ENCODE measurements at places on chromosomes 7 and 10. TPM values are rescaled to one million over a fixed set of nuclear protein-coding genes. Genes with fewer than 3 reads are reported as not detected.

Gene STEAP4
- total RNA-seq, result 189 TPM

Gene CPN1
- not detected for total RNA-seq

Gene DEPP1
- total RNA-seq, result 190 TPM

Gene PRXL2A
- total RNA-seq, result 117 TPM

Gene LAMB4
- total RNA-seq, result 0.89 TPM

Gene AKR1C8
- total RNA-seq, result 0.94 TPM

Gene HEPACAM2
- 0.49 TPM for total RNA-seq

Gene HABP2
- not detected for total RNA-seq

Gene ZNF316
- total RNA-seq, result 37.5 TPM

Gene FAM241B
- 6.1 TPM for total RNA-seq

Gene GPR37
- total RNA-seq, result 0.13 TPM

Gene ZNF777
- total RNA-seq, result 10.3 TPM

Gene CALCR
- total RNA-seq, result 0.62 TPM

Gene ENTPD1
- total RNA-seq, result 28.7 TPM

Gene ZPBP
- not detected for total RNA-seq

Gene TIAL1
- total RNA-seq, result 121 TPM

Gene TAS2R3
- total RNA-seq, result 6.1 TPM

All from sciatic nerve (tissue), 2 donors.